IMR-90 (cell line): ENCODE measurements at places on chromosomes 2 and 18.

DNA sequence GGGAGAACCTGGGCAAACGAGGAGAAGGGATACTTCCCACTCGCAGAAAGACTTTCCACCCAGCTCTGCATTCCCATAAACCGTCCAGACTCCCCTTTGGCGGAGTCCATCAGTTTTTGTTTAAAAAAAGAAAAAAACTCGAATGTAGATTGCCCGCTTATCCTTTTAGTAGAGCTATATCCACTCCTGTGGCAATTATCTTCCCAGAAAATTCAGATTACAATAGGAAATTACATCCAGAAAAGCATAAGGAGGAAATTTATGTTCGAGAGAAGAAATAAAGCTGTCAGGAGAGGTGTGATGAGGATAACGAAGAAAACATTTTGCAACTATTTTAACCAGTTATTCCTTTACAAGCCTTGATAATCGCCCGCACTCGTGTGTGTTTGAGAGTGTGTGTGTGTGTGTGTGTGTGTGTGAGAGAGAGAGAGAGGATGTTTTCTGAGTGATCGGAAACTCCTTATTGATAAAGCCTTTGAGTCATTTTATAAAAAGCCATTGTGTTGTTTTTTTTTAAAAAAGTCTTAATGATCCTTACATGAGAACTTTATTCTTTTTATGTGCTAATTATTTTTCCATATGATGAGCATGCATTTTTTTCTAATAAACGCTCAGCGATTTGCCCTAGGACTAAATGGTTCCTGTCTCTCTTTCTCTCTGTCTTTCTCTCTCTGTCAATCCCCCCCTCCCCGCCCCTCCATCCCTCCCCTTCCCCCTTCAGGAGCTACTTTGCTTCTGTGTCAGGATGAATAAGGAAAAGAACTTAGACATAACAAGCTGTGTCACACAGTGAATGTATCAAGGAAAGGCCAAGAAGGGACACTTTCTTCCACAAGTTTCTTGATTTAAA is 1.1 kb upstream of the PPP3R1 start:
- peak; percentile 30 for DNase-seq
- peak overlapping the region; percentile 73 for H3K4me3 ChIP-seq
- H3K27ac ChIP-seq: peak overlapping the region; percentile 88
- H3K27me3 ChIP-seq: no peaks in the 10 kb centered on the region
- H3K4me1 ChIP-seq: peaks cover 12% of the 10 kb centered on the region

GRCh38 chr2:99707592-99707991 is 217.8 kb upstream of the REV1 start:
- H3K27me3 ChIP-seq: no peaks in the 10 kb centered on the region
- H3K4me3 ChIP-seq: no peak overlapping the region
- H3K4me1 ChIP-seq: peaks cover 19% of the 10 kb centered on the region

GRCh38 chr2:32418778-32419177 is 62.0 kb downstream of the BIRC6 start:
- no peak overlapping the region for H3K27ac ChIP-seq
- no peaks in the 10 kb centered on the region for H3K27me3 ChIP-seq
- H3K36me3 ChIP-seq: peaks cover 19% of the 10 kb centered on the region
- peaks cover 11% of the 10 kb centered on the region; the same call in 1 of the 2 replicates for H3K4me1 ChIP-seq

DNA sequence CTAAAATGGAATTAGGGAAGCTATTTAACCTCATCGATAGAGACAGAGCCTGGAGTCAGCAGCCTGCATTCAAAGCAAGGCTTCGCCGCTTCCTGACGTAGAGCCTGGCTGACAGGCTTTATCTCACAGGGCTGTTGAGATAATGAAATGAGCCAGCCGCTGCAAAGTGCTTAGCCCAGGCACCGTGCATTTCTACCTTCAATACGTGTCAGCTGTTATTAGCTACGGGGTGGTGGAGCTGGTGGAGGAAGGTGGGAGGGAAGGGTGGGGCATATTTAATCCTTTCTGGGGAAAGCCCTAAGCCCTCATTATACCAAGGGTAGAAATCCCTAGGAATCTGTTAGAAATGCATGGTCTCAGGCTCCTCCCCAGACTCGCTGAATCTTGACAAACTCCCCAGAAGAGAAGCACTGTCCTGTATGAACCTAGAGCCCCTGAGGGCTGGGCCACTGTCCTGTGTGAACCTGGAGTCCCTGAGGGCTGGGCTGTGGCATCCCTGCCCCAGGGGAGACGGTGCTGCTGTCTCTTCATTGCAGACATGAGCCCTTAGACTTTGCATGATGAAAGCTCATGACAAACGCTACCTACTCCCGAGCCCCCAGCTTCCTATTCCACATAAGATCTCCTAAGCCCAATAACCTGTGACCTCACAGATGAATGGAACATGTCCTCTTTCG is 72.4 kb downstream of the ALPK2 start:
- H3K27ac ChIP-seq: no peak overlapping the region
- no peaks in the 10 kb centered on the region for H3K27me3 ChIP-seq
- peaks cover 9% of the 10 kb centered on the region for H3K36me3 ChIP-seq
- no peak overlapping the region for H3K4me3 ChIP-seq

DNA sequence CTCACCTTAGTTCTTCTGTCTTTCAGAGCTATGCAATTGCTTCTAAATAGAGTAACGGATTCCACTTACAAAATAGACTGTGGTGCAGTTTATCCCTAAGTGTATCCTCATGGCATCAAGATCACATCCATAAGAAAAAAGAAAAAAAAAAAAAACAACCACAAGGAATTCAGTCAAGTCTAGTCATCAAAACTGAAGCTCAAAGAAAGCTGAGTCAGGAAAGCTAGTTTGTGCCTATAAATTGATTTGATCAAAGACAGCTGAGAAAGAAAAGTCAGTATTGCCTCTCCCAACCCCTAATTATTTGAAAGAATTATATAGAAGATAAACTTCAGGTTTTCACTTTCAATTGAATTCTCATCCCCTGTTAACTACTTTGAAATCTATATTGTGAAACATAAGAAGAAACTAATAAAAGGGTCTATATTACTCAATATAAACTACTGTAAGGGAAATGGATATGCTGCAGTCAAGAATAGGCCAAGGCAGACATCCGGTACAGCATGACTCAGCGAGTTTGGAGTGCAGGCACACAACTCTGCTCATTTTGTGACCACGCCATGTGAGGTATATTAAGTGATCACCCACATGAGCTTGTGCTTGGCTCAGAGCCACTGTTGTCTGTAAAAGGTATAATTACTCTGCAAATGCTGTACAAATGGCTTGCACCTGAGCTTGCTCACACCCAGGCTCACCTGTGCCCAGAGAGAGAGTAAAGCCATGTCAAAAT is 568.1 kb upstream of the CRIM1 start:
- H3K27me3 ChIP-seq: no peaks in the 10 kb centered on the region
- no peak overlapping the region for H3K27ac ChIP-seq
- H3K4me3 ChIP-seq: no peak overlapping the region
- no peak for DNase-seq

GRCh38 chr2:112938904-112939303 is 27.9 kb downstream of the IL37 start:
- H3K27ac ChIP-seq: no peak overlapping the region
- peaks cover 4% of the 10 kb centered on the region for H3K27me3 ChIP-seq
- no peak overlapping the region for H3K4me3 ChIP-seq
- peak; percentile 13 for DNase-seq
- no peaks in the 10 kb centered on the region for H3K36me3 ChIP-seq

- peaks cover 2% of the 10 kb centered on the region; the same call in 1 of the 2 replicates for H3K27me3 ChIP-seq
- H3K27ac ChIP-seq: peak overlapping the region; percentile 38
- peaks cover 12% of the 10 kb centered on the region for H3K4me1 ChIP-seq
- DNase-seq: peak; percentile 64
Measured at GRCh38 chr18:11808001-11808855, 43.0 kb upstream of the CHMP1B start.

GRCh38 chr2:8554296-8554806 is 127.5 kb upstream of the ID2 start:
- H3K36me3 ChIP-seq: no peaks in the 10 kb centered on the region
- H3K27ac ChIP-seq: no peak overlapping the region
- H3K4me1 ChIP-seq: no peaks in the 10 kb centered on the region
- no peak overlapping the region for H3K4me3 ChIP-seq
- no peak for DNase-seq

DNA sequence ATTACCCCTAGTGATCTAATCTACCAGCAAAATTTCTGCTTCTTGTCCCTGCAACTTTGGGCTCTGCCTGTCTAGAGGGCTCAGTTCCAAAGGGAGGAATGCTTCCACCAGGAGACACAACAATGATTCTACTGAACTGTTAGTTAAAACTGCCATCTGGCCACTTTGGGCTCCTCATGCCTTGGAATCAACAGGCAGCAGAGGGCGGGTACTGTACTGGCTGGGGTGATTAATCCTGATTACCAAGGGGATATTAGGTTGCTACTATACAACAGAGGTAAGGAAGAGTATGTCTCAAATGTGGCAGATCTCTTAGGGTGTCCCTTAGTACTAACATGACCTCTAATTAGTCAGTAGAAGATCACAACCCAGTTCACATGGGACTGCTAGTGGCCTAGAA is 21.4 kb downstream of the HADHA start:
- no peaks in the 10 kb centered on the region for H3K27me3 ChIP-seq
- no peak overlapping the region for H3K4me3 ChIP-seq
- DNase-seq: no peak
- peaks cover 21% of the 10 kb centered on the region for H3K36me3 ChIP-seq
- H3K4me1 ChIP-seq: no peaks in the 10 kb centered on the region
